ENCODE measurements at places on chromosomes 1 and 21. TPM values are rescaled to one million over a fixed set of nuclear protein-coding genes. Genes with fewer than 3 reads are reported as not detected.
A peak's percentile ranks its signal among the peaks of the same experiment; 100 is the strongest.

DNA sequence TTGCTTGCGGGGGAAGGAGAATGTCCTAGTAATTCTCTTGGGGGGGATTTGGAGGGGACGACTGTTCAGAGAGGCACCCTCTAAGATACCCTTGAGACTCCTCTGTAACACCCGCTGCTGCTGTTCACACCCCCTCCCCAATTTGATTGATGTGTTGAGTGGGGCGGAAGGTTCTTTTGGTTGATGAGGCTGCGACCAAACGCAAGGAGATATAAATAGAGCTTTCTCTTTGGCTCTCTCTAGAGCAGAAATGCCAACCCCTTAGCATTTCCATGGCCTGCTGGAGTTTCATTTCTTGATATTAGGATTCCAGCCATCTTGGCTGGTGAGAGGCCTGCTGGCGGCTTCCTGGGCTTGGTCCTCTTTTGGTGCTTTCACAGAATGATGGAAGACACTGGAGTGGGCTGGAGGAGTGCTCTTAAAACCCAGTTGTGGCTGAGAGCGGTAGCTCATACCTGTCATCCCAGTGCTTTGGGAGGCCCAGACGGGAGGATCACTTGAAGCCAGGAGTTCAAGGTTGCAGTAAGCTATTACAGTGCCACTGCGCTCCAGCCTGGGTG, 2.0 kb downstream of the PIK3CD start:
- DNase-seq: no peak

DNA sequence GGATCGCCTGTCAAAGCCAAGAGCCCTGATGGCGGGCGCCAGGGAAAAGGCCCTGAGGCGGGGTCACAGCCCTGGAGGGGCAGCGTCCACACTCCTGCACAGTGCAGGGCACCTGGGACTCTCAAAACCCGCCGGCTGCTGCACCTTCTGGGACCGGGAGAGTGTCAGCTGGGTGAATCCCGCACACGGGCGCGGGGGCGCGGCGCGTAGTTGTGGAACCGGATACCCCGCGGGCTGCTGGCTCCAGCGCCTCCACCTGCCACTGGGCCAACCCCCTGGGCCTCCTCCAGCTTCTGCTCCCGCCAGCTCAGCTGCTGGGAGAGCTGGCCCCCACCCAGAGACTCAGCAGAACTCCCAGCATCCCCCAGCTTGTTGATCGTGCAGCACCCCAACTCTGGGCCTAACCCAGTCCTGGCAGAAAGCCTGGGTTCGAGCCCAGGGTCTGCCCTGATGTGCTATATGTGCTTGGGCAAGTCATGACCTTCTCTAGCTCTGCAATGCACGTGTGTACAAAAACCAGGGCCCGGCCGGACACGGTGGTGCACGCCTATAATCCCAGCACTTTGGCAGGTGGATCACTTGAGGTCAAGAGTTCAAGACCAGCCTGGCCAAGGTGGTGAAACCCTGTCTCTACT, 33.8 kb downstream of the NECAP2 start:
- peak; percentile 72 for DNase-seq

DNA sequence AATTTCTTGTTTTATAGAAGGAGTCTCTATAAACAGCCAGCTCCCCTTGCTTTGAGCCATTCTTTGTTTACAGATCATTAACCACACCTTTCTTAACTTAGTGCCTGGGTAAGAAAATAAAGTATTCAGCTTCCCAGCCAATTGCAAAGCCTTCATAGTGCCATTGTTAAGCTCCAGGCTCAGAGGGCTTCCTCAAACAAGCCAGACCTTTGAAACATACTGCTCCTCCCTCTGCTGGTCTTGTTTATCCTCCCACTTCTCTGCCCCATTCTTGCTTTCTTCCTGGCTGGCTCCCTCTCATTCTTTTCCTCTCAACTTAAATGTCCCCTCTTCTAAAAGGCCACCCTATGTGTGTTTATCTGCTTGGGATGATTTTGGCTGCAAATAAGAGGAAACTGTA, 319.4 kb upstream of the ST6GALNAC5 start:
- no peak for DNase-seq

The VANGL1 gene
- 1.2 TPM for total RNA-seq

DNA sequence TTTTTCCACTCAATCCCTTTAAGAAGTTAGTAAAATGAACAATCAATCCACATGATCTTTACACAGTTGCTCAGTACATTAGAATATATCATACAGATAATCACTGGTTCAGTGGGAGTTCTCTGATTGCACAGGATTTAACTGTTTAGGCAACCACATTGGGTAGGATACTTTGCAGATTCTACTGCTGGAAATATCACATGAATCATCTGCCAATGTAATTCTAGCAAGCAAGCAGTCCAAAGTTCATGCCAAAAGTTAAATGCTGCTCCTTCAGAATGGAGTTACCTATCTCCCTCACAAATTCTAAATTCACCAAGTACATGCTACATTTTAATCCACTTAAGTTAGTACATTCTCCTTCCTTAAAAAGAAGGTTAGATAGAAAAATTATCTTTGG, 52.4 kb downstream of the NEGR1 start:
- no peak for DNase-seq

DNA sequence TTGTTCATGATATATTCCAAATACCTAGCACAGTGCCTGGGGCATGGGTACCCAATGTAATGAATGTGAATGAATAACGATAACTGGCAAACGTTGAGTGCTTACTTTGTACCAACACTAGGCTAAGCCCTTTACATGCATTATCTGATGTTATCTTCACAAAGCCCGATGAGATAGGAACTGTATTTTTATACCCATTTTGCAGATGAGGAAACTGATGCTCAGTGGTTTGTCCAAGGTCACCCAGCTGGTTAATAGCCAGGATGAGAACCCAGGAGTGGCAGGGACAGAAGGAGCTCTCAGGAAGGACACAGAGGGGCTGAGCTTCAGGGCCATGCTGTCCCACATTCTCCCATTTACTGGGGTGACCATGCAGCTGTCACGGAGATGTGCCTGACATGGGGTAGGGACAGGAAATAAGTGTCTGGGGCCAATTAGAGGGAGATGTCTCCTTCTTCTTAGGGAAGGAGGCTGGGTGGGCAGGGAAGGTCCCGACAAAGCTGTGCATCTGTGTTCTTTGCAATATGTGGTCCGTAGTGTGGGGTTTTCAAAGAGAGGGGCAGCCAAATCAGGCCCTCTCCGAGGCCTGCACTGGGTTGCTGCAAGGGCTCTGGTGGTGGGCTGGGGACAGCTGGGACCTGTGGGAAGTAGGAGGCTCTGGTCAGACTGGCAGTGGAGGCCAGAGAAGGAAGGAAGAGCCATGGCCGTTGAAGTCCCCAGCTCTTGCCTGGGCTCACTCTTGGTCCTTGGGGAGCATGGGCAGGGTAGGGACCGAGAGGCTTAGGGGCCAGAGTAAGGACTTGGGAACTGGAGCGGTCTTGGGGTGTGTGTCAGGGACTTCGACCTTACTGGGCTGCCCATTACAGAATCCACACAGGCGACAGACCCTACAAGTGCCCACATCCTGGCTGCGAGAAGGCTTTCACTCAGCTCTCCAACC, 26.6 kb downstream of the A3GALT2 start:
- DNase-seq: no peak
